ENCODE measurements at places on chromosomes 2 and 18.

GRCh38 chr2:47728551-47728950 is 54.4 kb upstream of the MSH6 start:
- DNase-seq: no peak

GRCh38 chr2:84847326-84848050 is 33.4 kb downstream of the TRABD2A start:
- no peak for DNase-seq

GRCh38 chr2:49801898-49802450 is 647.7 kb upstream of the FSHR start:
- DNase-seq: no peak

GRCh38 chr2:103448495-103448894 is 686.7 kb downstream of the TMEM182 start:
- DNase-seq: no peak

DNA sequence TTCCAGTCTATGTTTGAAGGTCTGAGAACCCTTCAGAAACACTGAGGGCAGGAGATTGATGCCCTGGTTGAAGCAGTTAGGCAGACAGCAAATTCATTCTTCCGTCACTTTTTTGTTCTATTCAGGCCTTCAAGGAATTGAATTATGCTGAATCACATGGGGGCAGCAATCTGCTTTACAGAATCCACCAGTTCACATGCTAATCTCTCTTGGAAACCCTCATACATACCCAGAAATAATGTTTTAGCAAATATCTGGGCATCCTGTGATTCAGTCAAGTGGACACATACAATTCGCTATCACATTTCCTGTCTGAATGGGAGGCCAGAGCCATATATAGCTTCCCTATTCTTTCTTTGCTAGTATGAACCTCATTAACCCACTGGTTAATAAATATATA is 301.4 kb upstream of the CNTNAP5 start:
- DNase-seq: no peak

DNA sequence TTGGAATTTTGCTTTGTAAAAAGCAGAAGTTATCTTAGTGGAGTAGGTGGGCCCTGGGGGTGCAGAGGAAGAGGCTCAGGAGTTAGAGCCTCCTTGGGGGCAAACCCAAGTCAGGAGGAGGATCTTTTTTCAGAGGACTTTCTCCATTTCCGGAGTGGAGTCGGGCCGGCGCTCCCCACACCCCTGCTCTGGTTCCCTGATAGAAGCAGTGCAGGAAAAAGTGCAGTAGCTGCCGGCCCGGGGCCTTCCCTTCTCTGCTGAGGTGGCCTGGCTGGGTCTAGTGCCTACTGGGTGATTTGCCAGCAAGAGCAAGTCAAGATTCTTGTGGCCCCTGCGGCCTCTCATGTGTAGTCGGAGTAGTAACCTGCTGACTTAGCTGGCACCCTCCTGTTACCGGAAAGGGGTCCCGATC is 124.2 kb upstream of the HS6ST1 start:
- DNase-seq: no peak

DNA sequence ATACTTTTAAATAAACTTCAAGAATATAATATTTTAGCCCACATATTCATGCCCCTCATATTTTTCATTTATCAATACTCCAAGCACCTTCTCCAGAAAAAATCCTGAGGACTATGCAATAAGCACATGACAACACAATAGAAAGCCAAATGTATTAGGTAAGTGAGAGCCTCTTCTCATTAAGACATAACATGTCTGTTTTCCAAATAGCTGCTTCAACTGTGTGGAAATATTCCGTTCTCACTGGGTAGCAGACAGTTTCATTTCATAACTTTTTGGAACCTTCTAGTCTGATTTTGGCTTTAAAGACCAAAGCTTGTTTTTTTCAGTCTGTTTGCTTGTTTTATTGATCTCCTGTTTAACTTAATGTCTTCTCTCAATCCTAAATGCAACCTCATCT is 137.8 kb downstream of the PIK3C3 start:
- no peak for DNase-seq

GRCh38 chr2:234136461-234136860 is 86.0 kb downstream of the SPP2 start:
- no peak for DNase-seq

GRCh38 chr2:58109481-58109880 is 62.9 kb downstream of the VRK2 start:
- DNase-seq: no peak

- DNase-seq: no peak
These were observed 306.1 kb downstream of the CPS1 start for GRCh38 chr2:210862283-210863065.

DNA sequence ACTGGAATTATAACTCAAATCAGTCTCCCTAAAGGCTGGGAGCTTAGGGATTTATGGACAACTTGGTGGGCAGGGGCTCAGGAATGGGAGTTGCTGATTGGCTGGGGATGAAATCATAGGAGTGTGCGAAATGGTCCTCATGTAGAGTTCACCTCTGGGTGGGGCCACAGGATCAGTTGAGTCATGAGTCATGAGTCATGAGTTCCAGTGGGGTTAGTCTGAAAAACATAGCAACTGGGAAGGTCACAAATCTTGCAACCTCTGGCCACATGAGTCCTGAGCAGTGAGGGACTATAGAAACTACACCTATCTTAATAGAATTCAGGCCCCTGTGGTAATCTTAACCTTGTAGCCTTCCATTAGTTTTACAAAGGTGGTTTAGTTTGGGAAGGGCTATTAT is 383.3 kb downstream of the RBM43 start:
- no peak for DNase-seq
